ENCODE measurements at places on chromosomes 12 and 14.

- ATAC-seq = no peak
Measured at GRCh38 chr12:25644979-25645378, 91.9 kb upstream of the LMNTD1 start.

DNA sequence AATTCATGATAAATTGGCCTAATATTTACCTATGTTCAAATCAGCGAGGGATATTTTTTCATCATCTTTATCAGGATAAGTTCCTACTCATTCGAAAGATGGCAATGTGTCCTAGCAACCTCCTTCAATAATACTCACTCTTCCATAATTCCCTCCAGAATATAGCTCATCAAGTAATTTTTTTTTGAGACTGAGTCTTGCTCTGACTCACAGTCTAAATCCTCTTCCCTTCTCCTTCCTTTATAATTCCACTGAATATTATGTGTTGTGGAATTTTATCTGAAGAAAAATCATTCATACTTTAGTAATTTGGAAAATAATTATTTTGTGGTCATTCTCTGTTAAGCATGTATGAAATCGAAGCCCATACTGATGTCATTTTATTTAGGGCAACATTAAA is 663.8 kb downstream of the FLRT2 start:
- ATAC-seq = no peak

DNA sequence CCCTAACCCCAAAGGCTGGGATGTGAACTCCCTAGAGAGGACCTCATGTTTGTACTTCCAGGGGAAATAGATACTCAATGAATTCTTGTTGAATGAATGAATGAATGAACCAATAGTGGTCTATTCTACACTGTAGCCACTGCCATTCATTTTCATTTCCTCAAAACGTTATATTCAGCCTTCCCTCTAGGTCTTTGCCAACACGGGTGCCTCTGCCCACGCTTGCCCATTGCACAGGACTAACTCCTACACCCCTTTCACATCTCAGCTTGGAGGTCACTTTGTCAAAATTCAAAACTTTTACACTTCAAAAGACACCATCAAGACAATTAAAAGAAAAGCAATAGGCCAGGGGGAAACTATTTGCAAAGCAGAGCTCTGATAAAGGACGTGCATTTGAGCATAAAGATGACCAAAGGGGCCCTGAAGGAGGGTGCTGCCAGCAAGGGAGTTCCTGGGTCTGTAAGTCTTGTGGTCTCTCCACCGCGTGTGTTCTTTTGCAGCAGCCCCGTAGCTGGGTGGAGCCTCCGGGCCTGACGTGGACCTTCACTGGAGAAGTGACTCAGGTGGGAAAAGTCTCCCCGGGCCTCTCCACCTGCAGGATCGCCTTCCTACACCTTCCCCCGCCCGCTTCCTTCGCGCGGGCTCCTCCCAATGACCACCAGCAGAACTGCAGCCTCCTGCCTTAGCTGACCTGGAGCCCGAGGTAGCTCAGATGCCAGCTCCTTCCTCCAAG is 31.5 kb downstream of the TMEM63C start:
- peak; percentile 83 for ATAC-seq

DNA sequence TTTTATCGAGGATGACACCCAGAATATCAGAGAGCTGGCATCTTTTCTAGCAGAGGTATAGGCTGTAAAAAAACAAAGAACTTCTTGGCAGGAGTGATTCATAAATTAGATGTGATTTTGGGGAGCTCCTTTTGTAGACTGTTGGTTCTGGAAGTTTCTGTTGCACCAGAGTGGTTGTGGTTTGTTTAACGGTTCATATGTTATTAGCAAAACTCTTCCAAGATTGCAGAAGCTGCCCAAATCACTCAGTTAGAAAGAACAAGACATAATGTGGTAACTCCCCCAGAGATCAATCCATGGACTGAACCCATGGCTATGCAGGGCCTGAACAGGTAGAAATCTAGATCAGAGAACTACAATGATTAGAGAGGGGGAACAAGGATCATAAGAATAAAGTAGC is 6.7 kb upstream of the RNASE10 start:
- ATAC-seq = no peak

GRCh38 chr12:6646276-6647082 is 753 bp downstream of the ACRBP start:
- peak; percentile 55 for ATAC-seq

GRCh38 chr14:55654243-55654642 is 74.2 kb downstream of the KTN1 start:
- no peak for ATAC-seq

DNA sequence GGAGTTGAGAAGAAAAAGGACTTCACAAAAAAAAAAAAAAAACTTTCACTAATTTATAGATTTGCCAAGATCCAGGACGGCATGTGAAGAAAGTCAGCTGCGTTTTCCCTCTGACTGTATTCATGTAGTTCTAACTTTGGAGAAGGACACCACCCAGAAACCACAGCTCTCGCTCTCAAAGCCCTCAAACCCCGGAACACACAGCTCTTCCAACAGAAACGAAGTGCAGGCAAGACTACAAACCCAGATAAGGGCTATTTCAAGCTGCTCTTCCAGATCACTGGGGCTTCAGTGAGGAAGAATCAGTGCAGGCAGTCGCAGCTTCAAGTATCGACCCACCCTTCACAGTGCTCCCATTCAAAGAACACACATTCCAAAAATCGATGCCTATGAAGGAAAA is 13.2 kb downstream of the KCNH5 start:
- ATAC-seq = no peak

DNA sequence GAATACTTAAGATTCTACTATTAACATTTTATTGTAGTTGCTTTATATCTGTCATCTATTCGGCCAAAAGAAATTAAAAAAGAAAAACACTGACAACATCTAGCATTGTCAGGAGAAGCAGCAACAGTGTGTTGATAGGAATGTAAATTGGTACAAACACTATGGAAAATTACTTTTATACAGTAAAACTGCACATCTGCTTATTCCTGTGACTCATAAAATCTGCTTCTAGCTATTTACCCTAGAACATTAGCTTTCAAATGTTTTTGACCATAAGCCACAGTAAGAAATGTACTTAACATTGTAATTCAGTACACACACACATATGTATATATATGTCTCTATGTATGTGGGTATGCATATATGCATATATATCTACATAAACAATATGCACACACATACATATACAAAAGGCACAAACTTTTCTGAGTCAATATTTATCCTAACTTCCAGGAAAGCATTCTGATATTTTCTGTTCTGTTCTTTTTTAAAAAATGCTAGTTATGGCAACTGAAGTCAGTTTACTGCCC is 278.9 kb upstream of the GARIN2 start:
- ATAC-seq = no peak

GRCh38 chr12:94047781-94048567 is 100.4 kb upstream of the PLXNC1 start:
- ATAC-seq = peak; percentile 56

Measured in motor neuron (in vitro differentiated cells).